Activated T-helper 2 cell treated with anti-CD3 and anti-CD28 coated beads, Interferon-gamma antibody, Interleukin-2, Interleukin-4, amounts not matched to agents 10 μg/mL and 5 μg/mL and 100 μg/mL, durations not matched to agents 14 hours and 24 hours and 36 hours (primary cell): ENCODE measurements at places on chromosomes 3 and 15.

DNA sequence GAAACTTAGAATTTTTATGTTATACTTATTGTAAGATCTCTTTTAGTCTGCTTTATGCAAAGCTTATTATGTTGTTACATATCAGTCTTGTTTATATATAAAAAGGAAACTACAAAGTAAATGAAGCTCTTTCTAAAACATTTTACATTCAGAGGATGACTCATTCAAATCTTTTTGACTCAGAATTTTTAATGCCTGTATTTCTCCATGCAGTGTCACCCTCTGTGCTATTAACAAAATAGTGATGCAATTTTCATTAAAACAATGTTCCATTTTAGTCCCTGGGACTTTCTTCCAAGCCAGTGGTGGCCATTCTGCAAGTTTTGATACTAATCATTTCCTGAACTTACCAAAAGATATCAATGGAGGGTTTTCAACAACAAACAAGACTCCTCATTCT, 216.1 kb downstream of the NAALADL2 start:
- no peak for DNase-seq

- DNase-seq, result no peak
Measured at GRCh38 chr3:55459838-55460237, 27.3 kb downstream of the WNT5A start.

DNA sequence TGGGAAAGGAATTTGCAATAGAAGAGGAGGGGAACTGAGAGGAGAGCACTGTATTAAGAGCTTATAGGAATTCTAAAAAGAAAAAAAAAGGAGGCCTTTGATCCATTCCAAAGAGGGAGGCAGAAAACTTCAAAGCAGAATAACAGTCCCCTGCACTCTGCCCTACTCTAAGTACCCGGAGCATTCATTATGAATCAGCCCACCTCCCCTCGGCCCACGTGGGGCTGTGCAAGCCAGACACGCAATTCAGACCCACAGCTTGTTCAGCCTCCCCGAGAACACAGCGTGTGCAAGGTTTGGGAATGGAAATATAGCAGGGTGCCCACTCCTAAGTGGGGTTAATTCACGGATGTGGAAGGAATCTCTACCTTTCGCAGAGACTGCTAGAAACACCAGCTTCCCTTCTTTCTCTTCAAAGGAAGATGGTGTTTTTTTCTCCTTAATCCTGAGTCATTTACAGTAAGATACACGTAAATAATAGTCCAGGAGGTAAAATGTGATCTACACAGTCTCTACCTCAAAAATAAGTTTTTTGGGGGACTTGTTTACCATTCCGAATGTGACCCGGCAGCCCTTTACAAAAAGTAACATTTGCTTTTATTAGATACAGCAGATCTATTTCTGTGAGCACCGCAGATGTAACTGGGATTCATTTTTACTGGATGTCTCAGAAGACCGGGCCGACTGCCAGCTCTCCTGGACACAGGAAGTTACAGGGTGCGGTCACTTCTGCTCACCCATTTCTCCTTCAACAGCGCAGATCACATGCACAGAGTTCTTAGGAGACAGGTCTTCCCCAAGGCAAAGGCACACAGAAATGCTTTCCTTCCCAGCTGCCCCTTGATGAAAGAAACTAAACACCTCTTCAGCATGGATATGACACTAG, 768.5 kb upstream of the CFAP20DC start:
- no peak for DNase-seq

GRCh38 chr3:42052132-42052483, 39.0 kb upstream of the TRAK1 start:
- DNase-seq, result no peak

DNA sequence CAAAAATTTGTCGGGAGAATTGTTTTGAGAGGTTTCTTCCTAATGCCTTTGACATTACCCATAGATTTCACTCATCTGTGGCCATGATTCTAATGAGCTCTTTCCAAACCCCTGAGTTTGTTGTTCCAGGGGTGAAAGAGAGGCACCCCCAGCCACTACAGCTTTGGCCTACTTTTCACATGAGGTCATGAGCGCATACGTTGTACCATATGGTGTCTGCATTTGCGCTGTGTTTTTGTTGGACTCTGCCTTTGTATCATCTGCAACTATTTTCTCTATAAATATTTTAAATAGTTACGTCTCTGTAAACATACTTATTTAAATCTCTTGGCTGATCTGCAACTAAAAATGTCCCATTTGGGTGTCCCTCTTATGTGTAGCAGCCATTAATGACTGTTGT, 107.9 kb downstream of the LRTM1 start:
- DNase-seq, result no peak

- DNase-seq, result no peak
Measured at GRCh38 chr3:25427155-25427554, 908 bp upstream of the RARB start.

DNA sequence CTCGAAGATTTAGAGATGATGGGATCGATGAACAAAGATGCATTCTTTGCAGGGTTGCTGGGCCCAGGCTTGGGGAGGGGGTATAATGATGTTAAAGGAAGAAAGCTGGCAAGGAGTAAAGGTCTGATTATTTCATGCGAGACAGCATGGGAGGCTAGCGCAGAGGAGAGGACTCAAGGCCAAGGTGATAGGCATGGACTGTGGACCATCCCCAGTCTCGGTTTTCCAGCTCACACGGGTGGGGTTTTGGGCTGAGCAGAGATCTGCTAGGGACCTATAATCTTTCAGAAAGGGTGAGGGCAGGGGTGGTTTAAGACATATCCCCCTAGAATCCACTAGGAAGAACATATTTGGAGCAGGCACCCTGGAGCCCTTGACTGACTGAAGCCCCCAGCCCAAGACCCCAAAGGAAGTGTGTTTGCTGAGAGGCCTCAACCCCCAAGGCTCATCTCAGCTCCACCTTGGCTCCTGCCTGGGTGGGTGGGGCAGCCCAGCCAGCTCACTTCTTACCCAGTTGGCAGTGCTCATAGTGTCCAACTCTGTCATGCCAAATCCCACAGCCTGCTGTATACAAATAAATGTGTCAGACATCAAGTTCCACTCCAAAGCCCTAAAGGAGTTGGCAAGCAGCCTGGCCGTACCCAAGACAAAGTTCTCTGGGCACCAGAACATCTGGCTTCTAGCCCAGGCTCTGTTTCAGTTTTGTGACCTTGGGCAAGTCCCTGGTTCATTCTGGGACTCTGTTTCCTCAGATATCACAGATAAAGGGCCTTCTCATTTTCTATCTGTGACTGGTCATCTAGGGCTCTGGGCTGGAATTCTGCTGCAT, 17.9 kb downstream of the ACSBG1 start:
- no peak for DNase-seq
